RCC 7860 (cell line): ENCODE measurements at places on chromosomes 1 and 21.

- peak; percentile 96 for DNase-seq
These were observed 40.6 kb downstream of the OPTC start for GRCh38 chr1:203534526-203534925.

DNA sequence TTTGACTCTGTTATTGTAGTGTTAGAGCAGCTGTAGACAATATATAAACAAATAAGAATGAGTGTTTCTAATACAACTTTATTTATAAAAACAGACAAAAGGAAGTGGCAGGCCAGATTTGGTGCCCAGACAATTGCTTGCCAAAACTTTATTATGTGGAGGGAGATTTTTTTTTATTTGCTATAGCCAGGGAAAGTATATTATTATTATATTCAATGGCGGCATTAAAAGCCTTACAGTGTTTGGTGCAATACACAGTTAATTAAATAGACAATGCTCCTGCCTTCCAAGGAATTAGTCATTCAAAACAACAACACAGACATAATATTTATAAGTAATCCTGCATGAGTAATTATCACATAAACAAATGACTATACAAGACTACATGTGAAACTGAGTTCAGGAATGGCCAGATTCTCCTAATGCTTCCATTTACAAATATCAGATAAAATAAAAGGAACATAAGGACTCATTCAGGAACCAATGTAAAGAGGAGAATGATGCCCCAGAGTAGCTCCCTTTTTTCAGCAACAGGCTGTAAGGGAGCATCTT, 10.6 kb upstream of the RC3H1 start:
- no peak for DNase-seq

GRCh38 chr21:42451941-42452340, 44.1 kb downstream of the RSPH1 start:
- DNase-seq, result no peak

DNA sequence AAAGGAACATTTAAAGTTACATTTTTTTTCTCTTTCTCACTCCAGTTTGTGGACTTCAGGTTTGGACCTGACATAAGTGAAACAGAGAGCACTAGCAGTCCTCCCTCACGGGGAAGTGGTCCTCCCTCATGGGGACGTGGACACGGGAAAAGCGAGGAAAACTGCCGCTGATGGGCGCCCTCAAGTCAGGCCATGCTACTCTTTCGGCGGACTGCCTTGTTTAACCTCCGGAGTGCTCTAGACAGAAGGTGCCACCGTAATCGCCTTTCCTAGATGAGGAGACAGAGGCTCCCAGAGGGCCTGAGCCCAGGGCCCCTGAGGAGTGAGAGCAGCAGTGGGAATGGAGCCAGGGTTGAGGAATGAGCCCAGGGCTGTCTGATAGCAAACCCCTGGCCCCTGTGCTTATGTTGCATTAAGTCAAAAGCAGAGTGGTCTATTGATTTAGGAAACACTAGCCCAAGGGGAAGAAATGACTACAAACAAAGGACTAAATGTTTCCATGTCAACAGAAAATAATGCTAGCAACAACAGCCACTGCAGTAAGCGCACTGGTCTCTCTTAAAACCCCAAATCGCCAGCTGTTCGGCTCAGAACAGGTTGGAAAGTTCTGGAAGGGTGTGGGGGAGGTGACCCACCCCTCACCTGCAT, 84.1 kb downstream of the DMRTB1 start:
- DNase-seq, result no peak

- DNase-seq, result no peak
These were observed 291.3 kb downstream of the NTNG1 start for GRCh38 chr1:107432108-107432507.

GRCh38 chr1:81802707-81803430, 2.1 kb downstream of the ADGRL2 start:
- DNase-seq, result peak; percentile 41

- no peak for DNase-seq
These were observed 574.7 kb upstream of the ADGRL2 start for GRCh38 chr1:81225789-81226602.

DNA sequence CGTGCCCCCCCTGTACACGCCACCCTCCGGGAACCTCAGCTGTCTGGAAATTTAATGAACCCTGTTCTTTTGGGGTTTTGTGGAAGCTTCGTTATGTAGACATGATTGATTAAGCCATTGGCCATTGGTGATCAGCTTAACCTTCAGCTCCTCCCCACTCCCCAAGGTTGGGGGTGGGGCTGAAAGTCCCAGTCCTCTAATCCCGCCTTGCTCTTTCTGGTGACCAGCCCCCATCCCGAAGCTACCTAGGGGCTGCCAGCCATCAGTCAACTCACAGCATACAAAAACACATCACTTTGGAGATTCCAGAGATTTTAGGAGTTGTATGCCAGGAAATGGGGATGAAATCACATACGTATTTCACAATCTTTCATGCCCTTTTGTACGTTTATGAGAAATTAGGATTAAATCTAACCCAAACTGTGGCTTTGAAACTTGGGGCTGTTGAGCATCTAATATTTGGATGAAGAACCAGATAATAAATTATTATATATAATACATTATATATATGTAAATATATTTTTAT, 52.3 kb downstream of the BACE2 start:
- no peak for DNase-seq

GRCh38 chr1:184376369-184376768, 10.5 kb upstream of the C1orf21 start:
- DNase-seq, result no peak

- peak; percentile 93 for DNase-seq
These were observed 17.1 kb downstream of the TEX35 start for GRCh38 chr1:178530037-178530402.

DNA sequence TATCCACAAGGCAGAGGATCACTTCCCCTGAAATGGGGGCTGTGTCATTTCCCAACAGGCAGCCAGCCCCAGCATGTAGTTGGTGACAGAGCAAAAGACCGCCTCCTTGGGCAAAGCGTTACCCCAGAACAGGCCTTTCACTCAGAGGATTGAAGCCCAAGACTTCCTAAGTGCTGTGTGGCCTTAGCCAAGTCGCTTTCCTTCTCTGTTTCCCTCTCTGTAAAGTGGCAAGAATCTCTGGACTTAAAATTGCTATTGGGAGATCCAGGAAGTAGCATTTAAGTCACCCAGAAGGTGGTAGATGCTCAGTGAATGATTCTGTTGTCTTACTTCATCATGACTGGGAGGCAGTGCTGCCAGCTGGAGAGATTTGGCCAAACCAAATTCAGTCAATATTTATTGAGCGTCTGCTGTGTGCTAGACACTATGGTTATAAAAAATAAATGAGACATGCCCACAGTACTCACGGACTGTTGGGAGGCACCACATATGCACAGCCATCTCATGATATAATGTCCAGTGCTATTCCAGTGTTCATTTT, 35.3 kb downstream of the NIPAL3 start:
- DNase-seq, result no peak

DNA sequence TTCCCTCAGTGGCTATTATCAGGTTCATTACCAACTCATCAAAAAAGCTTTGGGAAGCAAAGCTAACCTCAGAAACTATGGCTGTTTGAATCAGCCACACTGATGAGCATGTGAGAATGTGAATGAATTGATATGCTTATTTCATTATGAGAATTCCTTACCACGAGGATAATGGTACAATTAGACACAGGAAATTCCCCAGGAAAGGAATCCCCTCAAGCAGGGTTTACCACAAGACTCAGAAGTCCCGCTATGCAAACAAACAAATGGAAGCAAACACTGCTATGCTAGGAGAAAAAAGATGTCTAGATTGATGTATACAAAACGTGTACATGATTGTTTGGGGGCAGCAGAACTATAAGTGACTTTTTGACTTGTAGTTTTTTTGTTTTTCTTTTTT, 205.0 kb downstream of the HMCN1 start:
- no peak for DNase-seq

DNA sequence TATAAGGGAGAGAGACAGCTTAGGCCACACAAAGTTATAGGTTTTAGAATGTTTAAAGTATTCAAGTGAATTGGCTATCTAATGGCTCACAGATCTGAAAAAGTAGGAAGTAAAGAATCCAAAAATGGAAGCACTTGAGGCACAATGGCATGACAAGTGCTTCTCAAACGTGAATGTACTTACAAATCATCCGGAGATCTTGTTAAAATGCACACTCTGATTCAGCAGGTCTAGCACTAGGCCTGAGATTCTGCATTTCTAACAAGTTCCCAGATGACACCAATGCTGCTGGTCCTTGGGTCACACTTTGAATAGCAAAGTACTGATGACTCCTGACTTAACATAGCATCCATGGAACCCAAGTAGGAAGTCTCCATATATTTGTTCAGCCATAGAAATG, 20.9 kb upstream of the AGL start:
- no peak for DNase-seq

GRCh38 chr1:203153989-203154821, 21.4 kb downstream of the MYBPH start:
- peak; percentile 82 for DNase-seq

- DNase-seq, result peak; percentile 100
These were observed 779 bp upstream of the STK40 start for GRCh38 chr1:36386265-36387140.

- DNase-seq, result no peak
These were observed 230.1 kb downstream of the ADGRL2 start for GRCh38 chr1:82030830-82031229.

DNA sequence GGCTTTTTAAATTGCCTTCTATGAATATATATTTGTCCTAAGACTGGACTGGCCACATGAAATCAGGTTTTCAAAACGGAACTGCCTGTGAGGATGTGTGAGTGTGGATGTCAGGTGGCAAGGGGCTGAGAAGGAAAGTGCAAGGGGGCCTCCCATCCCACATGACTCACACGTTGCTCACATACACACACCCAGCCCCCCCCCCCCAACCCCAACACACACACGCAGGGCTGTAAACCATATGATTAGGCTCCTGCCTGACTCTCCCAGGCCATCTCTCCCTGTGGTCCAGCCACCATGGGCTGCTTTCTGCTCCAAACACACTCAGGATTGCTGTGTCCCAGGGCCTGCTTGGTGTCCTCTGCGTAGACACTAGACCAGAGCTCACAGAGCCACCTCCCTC, 22.4 kb downstream of the DEGS1 start:
- DNase-seq, result peak; percentile 76

- peak; percentile 68 for DNase-seq
These were observed 63.8 kb downstream of the LMO4 start for GRCh38 chr1:87392248-87393192.

DNA sequence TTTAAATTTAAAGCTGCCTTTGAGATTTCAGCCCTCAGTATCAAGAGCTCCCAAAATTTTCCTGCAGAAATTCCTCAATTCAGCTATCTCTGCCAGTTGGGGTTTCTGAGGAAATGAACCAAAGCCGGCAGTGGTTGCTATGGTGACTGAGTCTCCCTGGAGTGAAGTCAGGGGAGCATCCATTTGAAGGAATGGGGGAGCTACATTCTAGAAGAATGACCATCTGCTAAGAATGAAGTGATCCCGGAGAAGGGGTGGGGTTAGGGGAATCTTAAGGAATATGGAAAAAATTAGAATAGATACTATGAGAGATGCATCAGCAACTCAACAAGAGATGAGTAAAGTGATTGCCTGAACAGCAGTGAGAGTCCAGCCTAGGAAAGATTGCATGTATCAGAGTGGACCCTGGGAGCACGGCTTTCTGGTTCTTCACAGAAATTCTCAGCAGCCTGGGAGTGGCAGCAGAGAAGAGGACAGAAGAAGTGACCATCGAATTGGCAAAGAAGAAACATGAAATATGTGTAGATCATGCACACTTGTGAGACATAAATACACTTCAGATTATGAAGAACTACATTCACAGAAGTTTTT, 94.7 kb downstream of the CHD1L start:
- DNase-seq, result no peak

DNA sequence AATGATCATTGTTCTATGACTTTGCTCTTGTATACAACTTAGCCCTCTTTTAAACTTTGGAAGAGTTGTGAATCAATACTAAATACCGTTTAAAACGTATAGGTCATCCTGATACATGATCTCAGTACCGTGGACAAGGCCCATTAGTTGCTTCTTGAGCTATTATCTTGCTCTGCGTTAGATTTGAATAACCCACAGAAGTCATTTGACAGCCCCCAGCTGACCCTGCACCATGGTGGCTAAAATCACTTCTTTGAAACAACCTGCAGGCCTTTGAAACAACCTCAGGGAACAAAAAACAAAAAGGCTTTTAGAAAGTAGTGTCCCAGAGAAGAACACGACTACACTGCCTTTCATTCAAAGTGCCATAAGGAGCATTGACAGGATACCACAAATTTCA, 473.0 kb upstream of the ADGRL2 start:
- DNase-seq, result no peak

DNA sequence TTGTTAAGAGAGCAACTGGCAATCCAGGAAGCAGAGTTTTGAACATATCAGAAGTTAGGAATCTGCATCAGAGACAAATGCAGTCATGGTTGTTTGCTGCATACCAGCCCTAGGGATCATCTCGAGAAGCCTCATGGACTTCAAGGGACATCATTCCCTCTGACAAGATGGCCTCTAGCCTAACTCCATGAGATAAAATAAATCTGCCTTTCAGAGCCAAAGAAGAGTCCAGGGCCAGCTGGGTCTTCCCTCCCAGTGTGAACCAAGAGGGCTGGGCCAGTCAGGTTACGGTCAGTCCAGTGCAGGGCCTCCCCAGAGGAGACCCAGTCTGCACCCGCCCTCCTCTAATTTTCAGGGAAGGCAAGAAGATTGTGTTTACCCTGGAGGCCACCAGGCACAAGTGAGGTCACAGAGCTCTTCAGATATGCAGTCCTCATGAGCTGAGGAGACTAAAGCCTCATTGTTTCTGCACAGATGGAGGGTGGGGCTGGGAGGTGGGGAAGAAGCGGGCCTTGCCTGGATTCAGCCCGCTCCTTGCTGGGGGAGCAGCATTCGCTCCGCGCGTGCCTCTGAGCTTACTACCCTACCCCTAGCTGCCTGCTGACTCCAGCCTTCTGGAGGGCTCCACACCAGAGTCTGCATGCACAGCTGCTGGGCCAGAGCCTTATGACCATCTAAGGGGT, 52.8 kb downstream of the CAPN2 start:
- no peak for DNase-seq
